GM04503 (cell line): ENCODE measurements at places on chromosomes 5 and 9.
A peak's percentile ranks its signal among the peaks of the same experiment; 100 is the strongest.

DNA sequence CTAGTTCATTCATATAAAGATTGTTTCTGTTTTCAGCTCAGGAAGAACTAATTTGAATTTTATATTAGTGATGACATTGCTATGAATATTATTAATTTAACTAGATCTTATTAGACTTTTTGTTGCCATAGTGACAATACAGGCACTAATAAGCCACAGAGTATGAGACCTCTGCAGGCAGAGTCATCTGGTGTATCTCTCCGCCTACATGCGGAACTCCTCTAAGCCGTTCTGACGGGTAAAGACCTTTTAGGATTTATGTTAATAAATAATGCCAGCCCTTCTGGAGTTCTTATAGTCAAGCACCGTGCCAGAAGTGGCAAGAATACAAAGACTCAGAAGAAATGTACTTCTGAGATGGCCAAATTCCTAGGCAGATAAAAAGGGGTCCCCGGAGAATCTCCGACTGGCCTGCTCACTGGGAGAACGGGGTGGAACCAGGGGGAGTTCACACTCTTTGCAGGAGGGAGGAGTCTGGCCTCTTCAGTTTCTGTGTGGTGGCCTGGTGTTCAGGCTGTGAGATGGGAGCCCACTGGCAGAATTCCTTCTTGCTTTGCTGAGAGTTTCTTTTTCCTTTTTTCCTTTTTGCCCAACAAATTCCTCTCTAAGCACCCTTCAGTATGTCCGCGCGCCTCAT, 85.1 kb upstream of the IL12B start:
- DNase-seq, result no peak

GRCh38 chr9:37353791-37354190, 68.7 kb upstream of the GRHPR start:
- DNase-seq, result no peak

- no peak for DNase-seq
Observed at GRCh38 chr5:1507014-1507375, 16.8 kb downstream of the LPCAT1 start.

GRCh38 chr5:142857405-142857804, 87.2 kb downstream of the ARHGAP26 start:
- DNase-seq, result no peak

DNA sequence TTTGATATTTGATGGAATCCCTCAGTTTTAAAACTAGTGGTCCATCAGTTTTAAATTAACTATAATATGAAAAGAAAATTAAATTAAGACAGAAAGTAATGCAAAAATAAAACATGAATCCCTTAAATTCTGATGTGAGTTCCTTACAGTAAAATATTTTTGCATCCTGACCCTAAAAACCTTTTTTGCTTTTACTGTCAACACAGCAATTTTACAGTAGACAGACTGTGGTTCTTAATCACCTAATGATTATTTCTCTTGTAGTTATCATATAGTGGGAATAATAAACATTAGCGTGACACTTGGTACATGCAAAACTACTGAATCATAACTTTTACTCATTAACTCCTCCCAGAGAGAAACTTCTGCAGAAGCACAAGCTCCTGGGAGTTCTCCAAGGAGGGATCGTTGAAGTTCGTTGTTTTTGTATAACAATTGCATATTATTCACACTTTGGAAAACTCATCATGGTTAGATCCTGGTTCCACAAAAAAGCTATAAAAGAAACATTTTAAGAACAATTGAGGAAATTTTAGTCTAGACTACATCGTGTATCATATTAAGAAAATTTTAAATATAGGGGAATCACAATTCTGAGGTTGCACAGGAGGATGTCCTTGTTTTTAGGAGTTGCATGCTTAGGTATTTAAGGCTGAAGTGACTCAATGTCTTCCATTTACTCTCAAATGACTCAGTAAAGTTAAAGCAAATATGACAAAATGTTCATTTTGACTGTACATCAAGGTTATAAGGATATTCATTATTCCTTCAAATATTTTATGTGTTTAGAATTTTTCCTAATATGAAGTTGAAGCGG, 88.2 kb upstream of the NIPAL4 start:
- peak; percentile 27 for DNase-seq

DNA sequence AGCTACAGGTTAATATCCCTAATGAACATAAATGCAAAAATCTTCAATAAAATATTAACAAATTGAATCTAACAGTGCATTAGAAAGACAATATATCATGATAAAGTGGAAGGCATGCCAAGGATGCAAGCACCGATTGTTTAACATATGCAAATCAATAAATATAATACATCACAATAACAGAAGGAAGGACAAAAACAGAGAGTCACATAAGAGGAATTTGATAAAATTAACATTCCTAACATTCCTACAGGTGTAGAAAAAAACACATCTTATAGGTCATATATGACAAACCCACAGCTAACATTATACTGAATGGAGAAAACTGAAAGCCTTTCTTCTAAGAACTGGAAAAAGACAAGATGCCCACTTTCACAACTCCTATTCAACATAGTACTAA, 297.0 kb downstream of the CDH18 start:
- DNase-seq, result no peak

DNA sequence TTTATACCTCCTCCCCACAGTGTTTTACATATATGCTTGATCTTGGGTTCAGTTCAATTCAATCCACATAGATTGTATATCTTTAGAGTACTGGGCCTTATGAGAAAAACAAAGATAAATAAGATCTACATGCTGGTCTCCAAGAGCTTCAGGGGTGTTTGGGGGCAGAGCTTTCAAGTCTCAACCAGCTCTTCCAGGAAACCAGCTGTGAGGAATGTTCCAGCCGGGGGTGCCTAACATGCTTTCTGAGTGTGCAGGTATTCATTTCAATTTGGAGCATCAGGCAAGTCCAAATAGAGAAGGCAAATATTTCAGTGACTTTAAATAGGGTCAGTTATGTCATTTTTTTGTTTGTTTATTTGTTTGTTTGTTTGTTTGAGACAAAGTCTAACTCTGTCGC, 5.7 kb upstream of the RAPGEF1 start:
- DNase-seq, result no peak

DNA sequence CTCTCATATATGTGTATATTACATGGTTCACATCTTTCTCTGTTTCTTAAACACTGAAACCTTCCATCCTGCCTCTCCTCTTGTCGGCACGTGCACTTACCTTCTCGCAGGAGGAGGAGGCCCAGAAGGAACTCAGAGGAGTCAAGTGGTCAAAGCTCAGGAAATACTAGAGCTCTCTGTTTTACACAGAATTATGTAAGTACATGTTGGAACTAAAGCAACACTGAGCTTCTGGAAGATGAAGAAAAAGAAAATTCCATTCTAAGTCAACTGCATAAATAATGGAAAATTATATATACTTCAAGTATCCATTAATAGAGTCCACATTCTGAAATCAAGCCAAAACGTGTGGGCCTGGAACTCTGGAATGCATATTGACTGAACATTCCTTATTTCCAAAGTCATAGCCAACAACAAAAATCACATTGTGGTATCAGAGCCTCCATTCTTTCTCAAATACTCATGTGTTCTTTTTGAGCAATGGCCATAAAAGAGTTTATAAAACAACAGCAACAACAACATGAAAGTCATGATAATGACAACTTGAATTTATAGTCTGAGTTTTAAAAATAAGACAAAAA, 121.5 kb upstream of the RAI14 start:
- DNase-seq, result peak; percentile 97

DNA sequence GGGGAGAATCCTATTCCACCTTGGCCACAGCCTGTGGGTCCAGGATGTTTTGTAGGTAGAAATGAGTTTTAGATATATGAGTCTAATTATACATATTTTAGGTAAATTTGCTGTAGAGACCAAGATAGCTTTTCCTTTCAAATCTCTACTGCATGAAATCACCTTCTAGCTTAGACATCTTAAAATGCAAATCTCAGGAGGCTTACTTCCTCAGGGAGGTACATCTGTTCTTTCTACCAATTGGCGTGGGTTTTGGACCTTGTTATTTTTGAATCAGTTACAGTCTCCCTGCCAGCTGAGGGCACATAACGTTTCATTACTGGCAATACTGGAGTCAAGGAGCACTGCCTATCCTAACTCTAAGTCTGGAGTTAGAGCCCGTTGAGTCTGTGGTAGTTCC, 28.7 kb upstream of the MAST4 start:
- DNase-seq, result no peak

DNA sequence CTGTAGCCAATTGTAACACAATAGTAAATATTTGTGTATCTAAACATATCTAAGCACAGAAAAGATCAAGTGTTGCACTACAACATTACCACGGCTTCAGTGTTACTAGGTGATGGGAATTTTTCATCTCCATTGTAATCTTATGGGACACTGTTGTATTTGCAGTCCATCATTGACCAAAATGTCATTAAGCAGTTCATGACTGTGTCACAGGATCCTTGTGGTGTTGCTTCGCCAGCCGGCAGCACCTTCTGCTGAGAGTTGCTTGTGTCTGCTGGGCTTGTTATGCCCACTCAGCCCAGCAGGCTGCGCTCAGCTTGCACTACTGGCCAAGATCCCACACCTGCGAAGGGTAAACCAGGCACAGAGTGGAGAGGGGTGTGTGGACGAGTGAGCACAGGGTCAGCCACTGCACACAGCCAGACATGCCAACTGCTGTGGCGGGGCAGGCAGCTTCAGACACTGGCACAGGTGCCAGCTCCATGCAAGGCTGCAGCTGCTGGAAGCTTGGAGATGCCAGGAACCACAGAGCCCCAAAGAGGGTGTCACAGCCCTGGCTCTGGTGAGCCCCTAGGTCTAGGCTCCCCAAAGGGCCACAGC, 273.7 kb downstream of the CETN3 start:
- DNase-seq, result no peak

DNA sequence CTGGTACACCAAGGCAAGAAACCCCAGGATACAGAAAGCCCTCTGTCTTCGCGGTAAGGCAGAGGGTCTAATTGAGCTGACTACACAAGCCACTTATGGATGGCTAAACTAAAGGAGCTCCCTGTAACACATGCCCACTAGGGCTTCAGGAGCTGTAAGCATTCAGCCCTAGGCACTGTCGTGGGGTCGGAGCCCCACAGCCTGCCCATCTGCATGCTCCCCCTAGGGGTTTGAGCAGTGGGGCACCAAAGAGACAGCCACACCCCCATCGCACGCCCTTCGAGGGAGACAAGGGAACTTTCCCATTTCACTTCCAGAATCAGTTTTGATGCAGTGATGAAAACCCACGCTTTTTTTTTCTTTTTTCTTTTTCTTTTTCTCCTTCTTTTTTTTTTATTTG, 11.0 kb upstream of the MTMR12 start:
- DNase-seq, result no peak

DNA sequence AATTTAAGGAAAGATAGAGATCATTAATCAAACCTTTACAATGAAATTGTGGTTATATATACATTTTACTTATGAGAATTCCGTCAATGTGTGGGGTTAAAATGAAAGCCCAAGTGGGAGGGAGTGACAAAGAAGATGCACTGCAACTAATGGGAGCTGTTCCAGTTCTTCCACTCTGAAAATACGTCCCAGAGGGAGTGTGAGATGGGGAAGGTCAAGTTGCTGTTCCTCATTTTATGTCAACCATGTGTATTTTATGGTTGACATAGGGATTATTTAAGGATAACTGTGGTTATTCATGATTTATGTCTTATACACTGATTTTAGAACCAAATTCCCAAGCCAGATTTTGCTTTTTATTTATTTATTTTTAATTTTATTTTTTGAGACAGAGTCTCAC, 14.2 kb upstream of the RGS3 start:
- no peak for DNase-seq

DNA sequence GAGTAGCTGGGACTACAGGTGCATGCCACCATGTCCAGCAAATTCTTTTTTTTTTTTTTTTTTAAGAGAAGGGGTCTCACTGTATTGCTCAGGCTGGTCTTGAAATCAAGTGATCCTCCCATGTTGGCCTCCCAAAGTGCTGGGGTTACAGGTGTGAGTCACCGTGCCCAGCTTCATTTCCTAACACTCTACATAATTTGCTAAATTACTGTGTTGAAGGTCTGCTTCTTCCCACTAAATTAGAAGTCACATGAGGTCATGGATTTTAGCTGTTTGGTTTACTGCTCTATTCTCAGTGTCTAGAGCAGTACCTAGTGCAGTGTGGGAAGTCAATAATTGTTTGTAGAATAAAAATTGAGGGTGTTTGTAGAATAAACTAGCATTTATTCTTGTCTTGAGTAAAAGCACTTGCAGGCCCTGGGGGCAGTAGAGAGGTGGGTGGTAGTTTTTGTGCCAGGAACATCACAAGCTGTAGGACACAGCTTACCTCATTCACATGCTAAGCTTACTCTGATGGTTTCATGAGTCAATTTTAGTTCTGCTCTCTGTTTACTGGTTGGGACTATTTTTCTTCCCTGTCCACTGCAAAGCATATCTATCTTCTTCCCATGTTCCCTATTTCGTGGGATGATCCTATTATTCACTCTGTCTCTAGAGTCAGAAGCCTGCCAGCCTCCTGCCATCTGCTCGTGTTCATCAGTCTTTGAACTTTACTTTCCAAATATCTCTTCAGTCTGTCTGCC, 7.0 kb downstream of the TEX48 start:
- no peak for DNase-seq

DNA sequence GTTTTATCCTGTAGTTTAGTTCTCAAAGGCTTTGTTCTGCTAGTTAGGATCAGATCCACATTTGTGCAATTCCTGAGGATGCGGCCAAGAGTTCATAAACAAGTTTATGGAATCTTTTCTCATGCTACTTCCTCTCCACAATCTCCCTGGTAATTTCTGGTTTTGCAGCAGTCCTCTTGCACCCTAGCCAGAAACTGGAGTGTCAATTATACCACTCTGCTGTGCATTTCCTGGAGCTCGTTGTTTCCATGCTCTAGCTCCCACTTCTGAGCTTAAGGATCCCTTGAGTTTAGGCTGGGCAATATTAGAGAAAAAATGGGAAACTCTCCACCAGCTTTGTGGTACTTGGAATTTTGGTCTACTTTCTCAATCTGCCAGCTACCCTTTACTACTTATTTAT, 474.7 kb downstream of the DIRAS2 start:
- DNase-seq, result no peak

DNA sequence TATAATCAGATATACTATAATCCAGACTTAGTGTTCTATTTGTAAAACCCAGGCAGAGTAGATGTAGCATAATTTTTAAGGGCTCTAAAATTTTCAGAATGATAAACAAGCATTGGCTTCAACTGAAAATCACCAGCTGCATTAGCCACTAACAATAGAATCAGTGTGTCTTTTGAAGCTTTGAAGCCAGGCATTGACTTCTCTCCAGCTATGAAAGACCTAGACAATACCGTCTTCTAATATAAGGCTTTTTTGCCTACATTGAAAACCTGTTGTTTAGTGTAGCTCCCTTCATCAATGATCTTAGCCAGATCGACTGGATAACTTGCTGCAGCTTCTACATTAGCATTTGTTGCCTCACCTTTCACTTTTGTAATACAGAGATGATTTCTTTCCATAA, 1877.3 kb upstream of the ACO1 start:
- no peak for DNase-seq

GRCh38 chr9:87250205-87250604, 247.5 kb upstream of the DAPK1 start:
- no peak for DNase-seq

DNA sequence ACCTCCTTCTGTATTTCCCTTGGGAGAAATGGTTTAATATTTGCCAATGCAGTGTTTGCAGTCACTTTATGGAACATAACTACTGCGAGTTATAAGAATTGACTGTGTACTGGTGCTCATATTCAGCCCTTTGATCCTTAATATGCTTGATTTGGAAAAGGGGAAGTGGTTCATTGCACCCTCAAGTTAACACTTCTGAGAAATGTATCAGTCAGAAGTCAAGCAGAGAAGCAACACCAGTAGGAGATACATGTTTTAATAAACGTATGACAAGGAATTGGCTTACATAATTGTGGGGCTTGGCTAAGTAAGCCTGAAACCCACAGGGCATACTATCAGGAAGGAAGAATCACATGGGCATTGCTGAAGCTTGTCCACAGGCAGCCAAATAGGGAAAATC, 131.0 kb upstream of the SPRY4 start:
- no peak for DNase-seq

GRCh38 chr5:58431832-58432231, 28.1 kb downstream of the PLK2 start:
- no peak for DNase-seq
